ENCODE measurements at places on chromosomes 2 and 18. TPM values are rescaled to one million over a fixed set of nuclear protein-coding genes. Genes with fewer than 3 reads are reported as not detected.

- H3K27ac ChIP-seq = peak overlapping the region; percentile 35
- no peaks in the 10 kb centered on the region for H3K27me3 ChIP-seq
- no peak for DNase-seq
- no peaks in the 10 kb centered on the region for H3K4me1 ChIP-seq
These were observed 42.9 kb downstream of the ADI1 start for GRCh38 chr2:3476321-3476984.

- no peak overlapping the region for H3K4me3 ChIP-seq
- no peak for DNase-seq
- no peaks in the 10 kb centered on the region for H3K27me3 ChIP-seq
- H3K27ac ChIP-seq = no peak overlapping the region
- H3K36me3 ChIP-seq = no peaks in the 10 kb centered on the region
These were observed 40.6 kb downstream of the ASAP2 start for GRCh38 chr2:9247177-9247576.

DNA sequence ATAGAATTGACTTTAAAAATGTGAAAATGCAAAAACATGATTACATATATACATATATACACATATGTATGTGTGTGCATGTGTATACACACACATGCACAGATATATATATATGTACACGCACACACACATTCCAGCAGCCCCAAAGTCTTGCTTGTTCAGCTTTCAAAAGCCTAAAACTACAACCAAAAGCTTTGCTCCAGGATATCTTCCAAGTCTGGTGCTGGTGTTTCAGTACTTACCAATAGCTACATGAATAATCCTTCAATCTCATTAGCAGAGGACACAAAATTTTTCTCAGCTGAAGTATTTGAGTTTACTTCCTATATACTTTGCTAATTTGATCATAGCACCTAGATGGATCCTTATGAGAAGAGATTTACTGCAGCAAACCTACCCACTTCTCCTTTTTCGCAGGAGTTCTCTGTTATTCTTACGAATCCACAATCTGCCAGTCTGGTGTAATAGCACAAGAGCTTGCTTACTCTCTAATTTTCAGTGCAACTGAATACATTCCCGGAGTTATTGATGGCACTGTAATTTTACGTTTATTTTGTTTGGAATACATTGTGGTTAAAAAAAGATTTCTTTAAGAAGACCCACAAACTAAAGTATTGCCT lies 553.3 kb downstream of the ARHGAP15 start:
- no peaks in the 10 kb centered on the region for H3K4me1 ChIP-seq
- no peak overlapping the region for H3K27ac ChIP-seq
- H3K27me3 ChIP-seq = no peaks in the 10 kb centered on the region
- no peaks in the 10 kb centered on the region for H3K36me3 ChIP-seq
- H3K4me3 ChIP-seq = no peak overlapping the region

Gene GMCL1
- total RNA-seq = 46.5 TPM

Gene ALPP
- not detected for total RNA-seq

Gene MREG
- 1.6 TPM for total RNA-seq

GRCh38 chr2:19914266-19914975 lies 12.6 kb upstream of the TTC32 start:
- no peak overlapping the region for H3K27ac ChIP-seq
- no peaks in the 10 kb centered on the region for H3K27me3 ChIP-seq
- H3K4me1 ChIP-seq = no peaks in the 10 kb centered on the region
- no peak for DNase-seq
- H3K4me3 ChIP-seq = no peak overlapping the region
- H3K36me3 ChIP-seq = no peaks in the 10 kb centered on the region

DNA sequence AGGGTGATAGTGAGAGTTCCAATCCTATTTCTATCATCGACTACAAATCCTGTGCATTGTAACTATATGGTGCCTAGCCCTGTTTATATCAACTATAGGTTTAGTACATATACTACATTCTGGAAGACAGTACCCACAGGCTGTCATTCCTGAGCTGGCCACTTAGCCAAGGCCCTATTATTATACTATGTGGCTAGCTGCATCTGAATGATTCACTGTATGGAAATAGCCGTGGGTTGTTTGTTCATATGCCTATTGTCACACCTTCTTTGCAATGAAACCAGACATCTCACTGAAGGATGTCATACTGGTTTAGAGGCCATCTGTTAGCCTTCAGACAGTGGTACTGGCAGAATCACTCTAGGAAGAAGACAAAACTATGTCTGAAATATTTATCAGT lies 62.3 kb upstream of the FSIP2 start:
- H3K27me3 ChIP-seq = no peaks in the 10 kb centered on the region
- no peak overlapping the region for H3K27ac ChIP-seq
- H3K4me1 ChIP-seq = peaks cover 7% of the 10 kb centered on the region

Gene ALLC
- not detected for total RNA-seq

Gene AMER3
- 1.2 TPM for total RNA-seq

DNA sequence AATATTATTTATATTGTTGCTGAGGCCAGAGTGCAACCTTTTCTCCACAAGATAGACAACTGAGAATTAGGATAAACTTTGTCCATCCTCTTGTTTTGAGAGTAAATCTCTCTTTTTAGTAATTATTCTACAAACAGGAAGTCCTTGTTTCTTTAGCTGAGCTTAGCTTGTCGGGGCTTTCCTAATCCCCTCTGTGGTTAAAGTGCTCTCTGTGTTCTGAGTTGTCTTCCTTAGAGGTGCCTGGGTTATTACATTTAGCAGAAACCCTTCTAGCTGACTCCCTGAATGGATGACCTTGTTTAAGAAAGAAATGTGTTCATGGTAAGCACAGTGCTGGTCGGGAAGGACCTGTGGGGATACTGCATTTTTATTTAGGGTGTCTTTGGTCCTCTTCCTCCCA lies 12.7 kb downstream of the USP39 start:
- no peak for DNase-seq
- H3K36me3 ChIP-seq = peaks cover 75% of the 10 kb centered on the region
- no peak overlapping the region for H3K27ac ChIP-seq

DNA sequence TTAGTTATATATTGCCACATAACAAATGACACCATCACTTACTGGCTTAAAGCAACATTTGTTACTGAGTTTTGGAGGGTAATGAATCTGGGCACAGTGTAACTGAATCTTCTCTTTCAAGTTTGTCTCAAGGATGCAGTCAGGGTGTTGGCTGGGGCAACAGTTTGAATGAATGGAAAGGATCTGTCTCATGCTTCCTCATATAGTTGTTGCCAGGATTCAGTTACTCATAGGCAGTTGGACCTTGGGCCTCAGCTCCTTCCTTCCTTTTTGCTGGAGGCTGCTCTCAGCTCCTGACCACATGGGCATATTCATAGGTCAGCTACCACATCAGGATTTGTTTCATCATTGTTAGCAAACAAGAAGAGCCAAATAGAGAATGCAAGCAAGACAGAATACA lies 466.1 kb upstream of the MC4R start:
- H3K27me3 ChIP-seq = no peaks in the 10 kb centered on the region
- no peaks in the 10 kb centered on the region for H3K36me3 ChIP-seq
- H3K4me1 ChIP-seq = no peaks in the 10 kb centered on the region
- H3K27ac ChIP-seq = no peak overlapping the region
- H3K4me3 ChIP-seq = no peak overlapping the region
- DNase-seq = no peak

GRCh38 chr2:45836316-45836715 lies 184.8 kb downstream of the PRKCE start:
- peaks cover 18% of the 10 kb centered on the region for H3K4me1 ChIP-seq
- H3K36me3 ChIP-seq = no peaks in the 10 kb centered on the region
- no peak overlapping the region for H3K27ac ChIP-seq
- H3K27me3 ChIP-seq = no peaks in the 10 kb centered on the region

GRCh38 chr18:78727877-78728783 lies 251.5 kb upstream of the SALL3 start:
- H3K4me3 ChIP-seq = no peak overlapping the region
- H3K36me3 ChIP-seq = no peaks in the 10 kb centered on the region
- H3K27ac ChIP-seq = no peak overlapping the region
- no peak for DNase-seq

- peaks cover 10% of the 10 kb centered on the region for H3K27me3 ChIP-seq
- DNase-seq = peak; percentile 53
- no peaks in the 10 kb centered on the region for H3K36me3 ChIP-seq
- H3K4me3 ChIP-seq = no peak overlapping the region
- no peaks in the 10 kb centered on the region for H3K4me1 ChIP-seq
These were observed 61.2 kb upstream of the LMAN1 start for GRCh38 chr18:59420244-59420643.

Gene CIDEA
- total RNA-seq = not detected

GRCh38 chr2:127153691-127154158 lies 46.8 kb upstream of the BIN1 start:
- peaks cover 3% of the 10 kb centered on the region for H3K27me3 ChIP-seq
- H3K4me1 ChIP-seq = no peaks in the 10 kb centered on the region
- no peaks in the 10 kb centered on the region for H3K36me3 ChIP-seq
- H3K27ac ChIP-seq = no peak overlapping the region

GRCh38 chr2:165725421-165725820 lies 68.6 kb downstream of the GALNT3 start:
- H3K4me1 ChIP-seq = no peaks in the 10 kb centered on the region
- H3K27ac ChIP-seq = no peak overlapping the region

Gene FAP
- not detected for total RNA-seq
